ENCODE measurements at places on chromosomes 13 and 19.

DNA sequence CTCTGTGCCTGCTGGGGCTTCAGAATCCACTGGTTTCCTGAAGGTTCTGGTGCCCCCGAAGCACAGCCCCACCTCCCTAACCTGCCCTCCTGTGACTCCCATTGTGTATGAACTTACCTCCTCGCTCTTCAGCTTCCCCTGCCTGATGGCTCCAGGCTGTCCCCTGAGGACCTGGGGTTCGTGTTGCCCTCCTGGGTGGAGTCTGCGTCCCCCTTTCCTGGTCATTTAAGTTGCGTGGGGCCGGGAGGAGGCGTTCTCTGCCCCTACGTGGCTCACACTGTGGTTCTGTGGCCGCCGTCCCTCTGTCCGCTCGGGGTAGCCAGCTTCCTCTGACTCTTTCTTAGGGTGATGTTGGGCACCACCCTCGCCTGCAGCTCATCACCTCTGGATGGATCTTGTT, 13.9 kb downstream of the TFDP1 start:
- DNase-seq, result no peak

DNA sequence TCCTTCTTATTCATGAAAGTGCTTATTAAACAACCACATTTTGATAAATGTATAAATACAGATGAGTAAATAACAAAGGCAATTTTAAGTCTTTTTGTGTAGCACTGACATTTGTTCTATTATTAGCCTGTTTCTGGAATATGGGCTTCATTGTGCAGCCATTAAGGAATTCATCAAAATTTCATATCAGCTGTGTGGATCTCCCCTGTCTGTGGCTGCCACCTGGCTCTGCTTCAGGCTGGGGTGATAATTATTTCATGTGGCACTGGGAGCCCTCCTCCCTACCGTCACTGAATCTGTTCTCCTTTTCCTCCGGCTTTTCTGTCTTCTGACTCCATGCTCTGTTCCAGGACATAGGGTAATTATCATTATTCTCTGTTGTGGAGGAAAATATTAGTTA, 57.1 kb downstream of the LMO7 start:
- no peak for DNase-seq

- peak; percentile 52 for DNase-seq
Measured at GRCh38 chr19:19595171-19595701, 23.3 kb downstream of the PBX4 start.

DNA sequence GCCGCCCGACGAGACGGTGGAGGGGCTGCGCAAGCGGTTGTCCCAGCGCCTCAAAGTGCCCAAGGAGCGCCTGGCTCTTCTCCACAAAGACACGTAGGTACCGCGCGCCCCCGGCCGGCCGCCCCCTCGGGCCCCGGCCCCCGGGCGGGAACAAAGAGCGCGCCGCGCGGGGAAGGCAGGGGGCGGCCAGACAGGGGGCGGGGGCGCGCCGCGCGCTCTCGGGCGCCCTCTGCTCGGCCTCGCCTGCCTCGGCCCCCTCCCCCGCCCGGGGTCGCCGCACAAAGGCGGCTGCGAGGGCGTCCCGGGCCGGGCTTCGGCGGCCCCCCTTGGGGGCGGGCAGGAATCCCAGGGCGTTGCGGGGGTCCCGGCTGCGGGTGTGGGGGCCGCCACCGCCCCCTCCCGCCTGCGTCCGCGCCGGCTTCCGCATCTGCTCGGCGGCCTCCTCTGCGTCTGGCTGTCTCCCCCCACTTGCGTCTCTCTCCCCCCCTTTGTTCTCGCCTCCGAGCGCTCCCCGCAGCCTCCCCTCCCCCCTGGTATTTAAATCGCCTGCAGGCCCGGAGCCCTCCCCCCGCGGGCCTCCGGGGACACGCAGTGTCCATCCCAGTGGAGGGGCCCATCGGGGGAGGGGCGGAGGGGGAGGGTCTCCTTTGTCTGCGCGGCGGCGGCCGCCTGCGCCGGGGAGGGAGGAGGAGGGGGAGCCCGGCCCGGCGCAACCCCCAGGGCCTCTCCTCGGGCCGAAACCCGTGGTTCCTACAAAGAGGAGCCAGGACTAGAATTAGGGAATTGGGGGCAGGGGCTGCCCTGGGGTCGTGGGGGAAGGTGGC, 2.3 kb downstream of the MIDN start:
- peak; percentile 69 for DNase-seq

GRCh38 chr13:101919541-101920181, 467.2 kb downstream of the ITGBL1 start:
- DNase-seq, result peak; percentile 16

DNA sequence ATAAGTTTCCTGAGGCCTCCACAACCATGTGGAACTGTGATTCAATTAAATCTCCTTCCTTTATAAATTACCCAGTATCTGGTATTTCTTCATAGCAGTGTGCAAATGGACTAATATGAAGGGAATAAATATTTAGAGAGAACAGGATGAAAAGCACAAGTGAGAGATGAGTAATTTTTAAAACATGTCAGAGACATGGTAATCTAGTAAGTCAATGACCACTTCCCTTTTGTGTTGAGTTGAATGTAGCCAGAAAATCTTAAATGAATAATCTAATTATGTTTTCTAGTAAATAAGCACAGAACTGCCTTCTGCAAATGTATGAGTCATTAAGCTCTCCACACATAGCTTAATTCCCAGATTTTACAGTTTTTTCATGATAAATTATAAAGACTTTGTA, 524.1 kb upstream of the SLITRK5 start:
- peak; percentile 59 for DNase-seq

- DNase-seq, result peak; percentile 95
Measured at GRCh38 chr13:40109351-40109844, 453.9 kb downstream of the COG6 start.

DNA sequence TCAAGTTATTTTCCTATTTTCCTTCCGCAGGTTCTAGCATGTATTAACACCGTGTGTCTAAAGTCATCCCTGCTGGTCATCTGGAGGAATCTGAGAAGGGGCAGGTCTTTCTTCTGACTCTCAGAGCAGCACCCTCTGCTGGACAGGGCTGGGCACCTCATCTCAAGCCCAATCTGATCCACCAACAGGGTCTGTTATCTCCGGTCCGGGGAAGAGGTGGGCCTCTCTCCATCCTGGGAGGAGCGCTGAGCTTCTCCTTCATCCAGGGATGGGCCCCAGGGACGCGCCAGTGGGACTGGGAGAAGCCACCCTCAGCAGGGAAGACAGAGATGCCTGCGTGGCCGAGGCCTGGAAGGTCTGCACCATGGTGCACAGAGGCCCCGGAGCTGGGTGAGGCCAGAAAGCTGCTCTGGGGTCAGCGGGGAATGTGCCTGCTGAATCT, 26.0 kb upstream of the ZNF331 start:
- peak; percentile 61 for DNase-seq

DNA sequence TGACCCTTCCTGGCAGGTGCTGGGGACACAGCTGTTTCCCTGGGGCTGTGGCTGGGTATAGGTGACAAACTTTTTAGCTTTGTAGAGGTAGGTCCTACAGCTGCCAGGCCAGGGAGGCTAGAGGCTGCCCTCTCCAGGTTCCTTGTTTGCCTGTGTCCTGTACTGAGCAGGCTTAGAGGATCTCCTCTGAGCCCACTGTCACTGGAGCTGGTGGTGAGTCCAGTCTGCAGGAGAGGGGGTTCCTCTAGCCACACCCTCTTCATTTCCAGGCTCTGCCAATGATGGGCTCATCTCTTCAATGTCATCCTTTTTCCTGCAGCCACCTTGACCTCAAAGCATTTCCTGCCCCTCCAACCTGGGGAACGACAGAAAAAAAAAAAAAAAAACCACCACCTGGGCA, 12.6 kb upstream of the RAB11B start:
- DNase-seq, result no peak

DNA sequence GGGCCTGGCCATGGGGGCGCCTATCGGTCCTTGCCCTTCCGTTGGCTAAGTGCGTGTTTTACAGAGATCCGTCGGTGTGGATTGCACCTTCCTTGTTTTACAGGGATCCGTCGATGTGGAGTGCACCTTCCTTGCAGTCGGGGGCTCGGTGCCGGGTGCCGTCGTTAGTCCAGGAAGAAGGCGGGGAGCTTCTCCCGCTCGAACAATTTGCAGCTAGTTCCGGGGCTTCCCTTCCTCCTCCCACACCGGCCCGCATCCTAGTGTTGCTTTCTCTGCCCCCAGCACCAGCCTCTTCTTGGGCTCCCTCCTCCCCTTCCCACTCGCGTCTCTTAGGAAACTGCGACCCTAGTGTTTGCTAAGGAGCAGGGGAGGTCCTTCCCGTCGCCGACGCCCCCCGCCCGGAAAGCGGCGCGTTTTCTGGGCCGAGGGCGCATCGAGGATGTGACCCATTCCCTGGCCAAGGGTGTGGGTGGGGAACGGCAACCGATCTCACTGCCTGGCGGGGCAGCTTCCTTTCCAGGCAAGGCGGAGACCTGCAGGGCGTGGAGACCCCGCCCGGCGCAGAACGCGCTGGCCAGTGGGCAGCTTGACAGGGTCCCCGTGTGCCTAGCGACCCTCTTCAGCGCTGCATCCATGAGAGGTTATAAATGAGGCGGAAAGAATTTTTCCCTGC, 75.7 kb upstream of the ZNF91 start:
- DNase-seq, result no peak

DNA sequence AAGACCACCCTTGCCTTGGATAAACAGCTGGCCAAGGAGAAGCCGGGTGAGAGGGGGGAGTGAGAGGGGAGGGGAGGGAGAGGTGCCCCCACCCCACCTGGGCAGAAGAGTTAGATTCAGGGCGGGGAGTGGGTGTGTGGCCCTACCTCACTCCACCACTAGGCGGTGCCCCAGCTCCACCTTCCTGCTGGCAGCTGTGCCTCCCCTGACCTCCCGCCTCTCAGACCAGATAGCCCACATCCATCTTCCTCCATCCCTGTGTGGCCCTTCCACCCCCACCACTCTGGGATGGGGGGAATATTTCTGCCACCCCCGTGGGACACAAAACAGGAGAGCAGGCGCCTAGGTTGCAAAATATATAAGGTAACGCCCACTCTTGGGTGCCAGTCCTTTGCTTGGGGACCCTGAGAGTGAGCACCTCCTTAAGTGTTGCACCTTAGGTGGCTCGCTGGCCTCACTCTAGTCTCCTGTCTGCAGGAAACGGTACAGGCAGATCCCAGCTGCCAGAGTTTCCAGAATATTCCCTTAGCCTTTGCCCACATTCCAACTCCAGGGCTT, 13.8 kb upstream of the EHD2 start:
- no peak for DNase-seq

GRCh38 chr19:41144403-41144802, 30.2 kb downstream of the CYP2F1 start:
- DNase-seq, result peak; percentile 80

GRCh38 chr19:29927944-29928625, 14.0 kb upstream of the URI1 start:
- no peak for DNase-seq

DNA sequence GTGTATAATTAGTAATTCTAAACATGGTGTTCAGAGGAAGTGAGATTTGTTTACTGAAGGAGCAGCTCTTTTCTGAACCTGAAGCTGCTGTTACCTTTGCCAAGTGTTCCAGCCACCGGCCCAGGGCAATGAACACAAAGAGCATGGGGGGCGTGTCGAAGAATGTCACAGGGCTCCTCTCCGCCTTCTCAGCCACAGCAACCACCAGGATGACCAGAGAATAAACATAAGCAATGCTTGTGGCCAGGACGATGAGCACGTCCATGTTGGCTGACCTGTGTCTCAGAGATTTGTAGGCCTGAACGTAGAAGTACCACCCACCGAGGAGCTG, 53.1 kb downstream of the ATP7B start:
- no peak for DNase-seq

- peak; percentile 80 for DNase-seq
Measured at GRCh38 chr19:12140545-12141404, 625 bp upstream of the ZNF20 start.

GRCh38 chr19:15199661-15200552, 888 bp downstream of the NOTCH3 start:
- DNase-seq, result peak; percentile 30
